ENCODE measurements at places on chromosomes 12 and 14.
A peak's percentile ranks its signal among the peaks of the same experiment; 100 is the strongest.

GRCh38 chr12:6833189-6833890, 5.1 kb downstream of the P3H3 start:
- no peaks in the 10 kb centered on the region for H3K36me3 ChIP-seq
- peaks cover 17% of the 10 kb centered on the region for H3K27me3 ChIP-seq
- DNase-seq, result no peak
- no peak overlapping the region for H3K4me3 ChIP-seq
- H3K4me1 ChIP-seq, result peaks cover 7% of the 10 kb centered on the region

DNA sequence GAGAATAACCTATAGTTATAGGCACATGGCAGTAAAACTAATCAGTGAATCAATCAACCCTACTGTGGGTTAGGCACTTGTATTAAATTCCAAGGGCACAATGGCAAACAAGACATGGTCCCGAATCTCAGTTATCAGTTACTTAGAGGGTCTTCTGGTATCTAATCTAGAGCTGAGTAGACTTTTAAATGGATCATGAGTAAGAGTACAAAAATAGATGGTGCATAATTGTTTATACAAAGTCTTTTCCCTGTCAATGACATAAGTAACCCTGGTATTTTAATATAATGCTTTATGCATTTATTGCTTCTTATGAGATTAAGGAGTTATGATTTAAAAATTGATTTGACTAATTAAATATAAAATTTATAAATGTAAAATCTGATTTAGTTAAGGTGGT, 23.0 kb upstream of the KCNJ8 start:
- no peaks in the 10 kb centered on the region for H3K4me1 ChIP-seq
- H3K36me3 ChIP-seq, result no peaks in the 10 kb centered on the region

GRCh38 chr14:55451398-55451797, 11.0 kb upstream of the TBPL2 start:
- H3K4me1 ChIP-seq, result no peaks in the 10 kb centered on the region
- no peak for DNase-seq
- H3K4me3 ChIP-seq, result no peak overlapping the region

- H3K4me1 ChIP-seq, result peaks cover 76% of the 10 kb centered on the region
- no peak overlapping the region for H3K27ac ChIP-seq
- no peak for DNase-seq
- H3K27me3 ChIP-seq, result peaks cover 5% of the 10 kb centered on the region
Measured at GRCh38 chr14:100402631-100403030, 79.5 kb downstream of the SLC25A47 start.

DNA sequence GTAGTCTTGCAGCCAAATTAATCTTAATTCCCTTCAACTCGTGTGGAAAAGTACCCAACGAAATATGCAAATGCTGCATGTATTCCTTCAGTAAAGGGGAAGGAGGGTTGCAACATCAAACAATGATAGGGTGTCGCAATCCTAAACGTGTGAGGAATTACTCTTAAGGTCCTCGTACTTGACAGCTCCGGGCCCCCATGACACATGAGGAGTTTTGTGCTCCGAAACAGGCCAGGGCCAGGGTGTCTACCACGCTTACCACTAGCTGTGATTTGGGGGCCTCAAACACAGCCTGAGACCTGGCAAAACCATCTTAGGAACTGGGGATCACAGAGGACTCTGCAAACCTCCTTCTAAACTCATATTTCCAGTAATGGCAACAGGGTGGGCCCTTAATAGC, 20.4 kb downstream of the FOS start:
- no peaks in the 10 kb centered on the region for H3K36me3 ChIP-seq
- no peak overlapping the region for H3K4me3 ChIP-seq
- peaks cover 25% of the 10 kb centered on the region for H3K4me1 ChIP-seq
- DNase-seq, result no peak
- H3K27me3 ChIP-seq, result peaks cover 3% of the 10 kb centered on the region

DNA sequence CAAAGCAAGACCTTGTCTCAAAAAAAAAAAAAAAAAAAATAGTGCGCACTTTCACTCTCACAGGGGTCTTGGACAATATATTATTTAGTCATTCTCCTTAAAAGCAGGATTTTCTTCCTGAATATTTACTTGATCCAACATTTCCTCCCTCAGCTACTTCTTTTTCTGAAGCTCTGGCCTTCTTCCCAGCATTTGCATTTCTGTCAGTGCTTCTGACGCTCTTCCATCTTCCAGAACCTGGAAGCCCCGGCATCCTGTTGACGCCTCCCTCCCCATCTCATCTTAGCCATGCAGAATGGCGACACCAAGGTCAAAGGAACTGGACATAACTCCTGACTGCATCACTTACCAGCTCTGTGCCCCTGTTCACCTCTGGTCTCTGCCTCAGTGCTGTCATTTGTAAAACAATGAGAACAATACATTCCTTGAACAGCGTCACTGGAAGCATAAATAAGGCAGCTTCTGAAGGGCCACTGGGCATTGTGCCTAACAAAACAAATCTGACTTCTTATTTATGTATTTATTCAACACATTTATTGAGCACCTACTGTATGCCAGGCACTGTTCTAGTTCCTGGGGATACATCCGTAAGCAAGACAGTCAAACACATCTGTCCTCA, 90.9 kb upstream of the MDM1 start:
- H3K27ac ChIP-seq, result peak overlapping the region; percentile 93
- no peak for DNase-seq
- H3K36me3 ChIP-seq, result peaks cover 32% of the 10 kb centered on the region
- H3K27me3 ChIP-seq, result peaks cover 8% of the 10 kb centered on the region
- peaks cover 58% of the 10 kb centered on the region for H3K4me1 ChIP-seq
- H3K4me3 ChIP-seq, result peak overlapping the region; percentile 64

DNA sequence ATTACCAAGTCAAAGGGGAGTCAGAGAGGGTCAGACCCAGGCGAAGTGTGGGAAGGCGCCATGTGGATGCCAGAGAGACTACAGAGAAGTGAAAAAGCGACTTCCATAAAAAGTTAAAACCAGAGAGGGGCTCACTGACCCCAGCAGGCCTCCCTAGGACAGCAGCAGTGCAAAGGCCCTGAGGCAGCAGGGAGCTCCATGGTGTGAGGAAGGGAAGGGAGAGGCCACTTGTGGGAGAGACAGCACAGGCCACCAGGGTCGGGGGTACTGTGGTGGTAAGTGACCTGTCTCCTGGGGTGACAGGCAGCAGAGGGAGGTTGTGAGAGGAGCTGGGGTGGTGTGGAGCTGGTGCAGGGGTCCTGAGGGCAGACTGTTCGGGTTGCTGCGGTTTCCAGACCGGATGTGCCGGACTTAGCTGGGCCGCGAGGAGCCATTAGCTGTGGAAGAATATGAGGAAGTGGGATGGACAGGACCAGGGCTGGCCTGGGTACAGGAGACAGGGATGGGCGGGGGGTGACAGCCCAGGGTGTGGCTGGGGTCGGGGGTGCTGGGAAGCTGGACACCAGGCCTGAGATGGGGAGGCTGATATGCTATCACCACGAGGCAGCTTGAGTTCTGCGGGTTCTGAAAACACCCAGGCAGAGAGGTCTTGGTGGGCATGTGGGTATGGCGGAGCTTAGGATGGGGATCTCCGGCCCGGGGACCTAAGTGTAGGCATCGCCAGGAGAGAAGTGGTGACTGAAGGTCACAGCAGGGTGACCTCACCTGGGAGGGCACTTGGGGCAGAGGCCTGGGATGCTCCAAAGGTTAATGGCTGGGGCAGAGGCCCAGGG, 22.7 kb downstream of the SETD1B start:
- peaks cover 16% of the 10 kb centered on the region for H3K36me3 ChIP-seq
- no peak overlapping the region for H3K4me3 ChIP-seq
- no peaks in the 10 kb centered on the region for H3K4me1 ChIP-seq
- peak overlapping the region; percentile 40 for H3K27ac ChIP-seq

DNA sequence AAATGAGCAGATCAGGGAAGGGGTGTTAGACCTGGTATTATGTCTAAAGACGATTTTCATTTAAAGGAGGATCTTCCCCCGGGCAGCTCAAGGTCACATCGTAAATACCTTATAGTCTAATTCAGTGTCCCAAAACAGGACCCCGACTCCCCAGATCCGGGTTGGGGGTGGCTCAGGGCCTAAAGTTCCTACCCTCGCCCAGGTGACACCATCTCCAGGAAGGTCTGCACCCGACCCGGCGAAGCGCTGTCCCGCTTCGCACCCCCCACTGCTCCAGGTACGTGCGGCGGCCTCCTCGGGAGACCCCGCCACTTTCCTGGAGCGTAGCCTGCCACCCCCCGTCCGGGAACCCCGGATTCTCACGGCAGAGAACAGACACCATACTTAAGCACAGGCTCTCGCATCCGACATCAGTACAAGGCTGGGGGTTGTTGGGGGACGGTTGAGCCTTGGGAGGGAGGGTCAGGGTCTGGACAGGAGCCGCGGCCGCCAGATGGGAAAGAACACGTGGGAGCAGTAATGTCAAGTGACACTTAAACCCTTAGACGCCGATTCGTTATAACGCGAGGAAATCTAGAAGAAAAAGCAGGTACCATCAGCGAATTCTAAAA, 556 bp downstream of the TIMM9 start:
- DNase-seq, result no peak
- H3K4me3 ChIP-seq, result peak overlapping the region; percentile 93
- peak overlapping the region; percentile 93 for H3K27ac ChIP-seq

DNA sequence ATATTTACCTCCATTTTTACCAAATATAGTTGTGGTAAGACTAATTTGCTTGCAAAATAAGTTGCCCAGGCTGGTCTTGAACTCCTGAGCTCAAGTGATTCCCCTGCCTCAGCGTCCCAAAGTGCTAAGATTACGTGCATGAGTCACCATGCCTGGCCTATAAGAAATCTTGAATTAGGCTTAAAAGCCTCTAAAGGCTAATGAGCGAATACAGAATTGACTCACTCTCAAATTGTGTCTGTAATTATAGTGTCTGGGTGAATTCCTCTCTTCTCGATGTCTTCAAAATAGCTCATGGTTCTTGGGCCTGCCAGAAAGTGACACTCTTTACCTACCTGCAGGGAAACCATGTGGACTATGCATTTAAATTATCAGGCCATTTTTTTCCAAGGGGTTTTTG, 403.5 kb downstream of the SLC16A7 start:
- H3K4me3 ChIP-seq, result no peak overlapping the region
- no peaks in the 10 kb centered on the region for H3K27me3 ChIP-seq
- H3K27ac ChIP-seq, result no peak overlapping the region
- H3K36me3 ChIP-seq, result no peaks in the 10 kb centered on the region

GRCh38 chr12:111398530-111398929, 7.2 kb upstream of the SH2B3 start:
- no peaks in the 10 kb centered on the region for H3K36me3 ChIP-seq
- H3K27me3 ChIP-seq, result peaks cover 11% of the 10 kb centered on the region
- no peak for DNase-seq
- H3K4me3 ChIP-seq, result no peak overlapping the region
- H3K4me1 ChIP-seq, result peaks cover 21% of the 10 kb centered on the region

DNA sequence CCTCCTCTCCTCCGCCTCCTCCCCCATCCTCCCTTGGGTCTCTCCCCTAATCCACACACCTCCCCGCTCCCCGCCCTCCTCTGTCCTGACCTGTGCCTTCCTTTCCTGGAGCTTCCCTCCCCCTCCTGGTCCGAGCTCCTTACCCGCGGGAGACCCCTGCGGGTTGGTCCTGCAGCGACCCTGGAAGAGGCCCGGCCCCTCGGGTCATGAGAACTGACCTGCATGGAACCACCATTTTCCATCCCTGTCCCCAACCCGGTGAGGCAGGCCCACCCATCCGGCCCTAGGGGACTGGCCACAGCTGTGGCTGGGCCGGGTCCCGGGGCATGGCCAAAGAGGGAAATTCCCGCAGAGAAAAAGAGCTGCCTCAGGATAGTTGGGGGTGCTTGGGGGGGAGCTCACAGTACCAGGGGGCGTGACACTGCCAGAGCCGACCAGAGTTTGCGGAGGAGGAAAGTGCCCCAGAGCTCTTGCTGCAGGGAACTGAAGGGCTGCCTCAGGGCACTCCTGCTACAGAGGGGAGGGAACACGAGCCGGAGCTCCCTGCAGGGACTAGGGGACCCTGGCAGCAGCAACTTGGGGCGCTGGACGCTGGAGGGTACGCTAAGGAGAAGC, 613 bp downstream of the ARHGEF40 start:
- peak overlapping the region; percentile 45 for H3K27ac ChIP-seq
- no peaks in the 10 kb centered on the region for H3K36me3 ChIP-seq
- peak overlapping the region; percentile 90 for H3K4me3 ChIP-seq

DNA sequence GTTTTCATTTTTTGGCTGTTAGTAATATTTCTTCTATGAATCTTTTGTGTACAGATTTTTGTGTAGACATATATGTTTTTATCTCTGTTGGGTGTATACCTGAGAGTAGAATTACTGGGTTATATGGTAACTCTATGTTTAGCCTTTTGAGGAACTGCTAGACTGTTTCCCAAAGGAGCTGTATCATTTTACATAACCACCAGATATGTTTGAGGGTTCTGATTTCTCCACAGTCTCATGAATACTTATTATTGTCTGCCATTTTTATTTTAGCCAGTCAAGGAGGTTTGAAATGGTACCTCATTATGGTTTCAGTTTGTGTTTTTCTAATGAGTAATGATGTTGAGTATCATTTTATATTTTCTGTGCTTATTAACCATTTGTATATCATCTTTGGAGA, 1.9 kb downstream of the PCNX4 start:
- DNase-seq, result no peak
- H3K36me3 ChIP-seq, result peaks cover 7% of the 10 kb centered on the region
- H3K4me1 ChIP-seq, result peaks cover 61% of the 10 kb centered on the region
- peak overlapping the region; percentile 96 for H3K27ac ChIP-seq
- H3K27me3 ChIP-seq, result peaks cover 18% of the 10 kb centered on the region

- H3K4me1 ChIP-seq, result no peaks in the 10 kb centered on the region
- no peak for DNase-seq
- H3K36me3 ChIP-seq, result no peaks in the 10 kb centered on the region
- no peak overlapping the region for H3K27ac ChIP-seq
- no peaks in the 10 kb centered on the region for H3K27me3 ChIP-seq
Measured at GRCh38 chr12:93989949-93990348, 158.4 kb upstream of the PLXNC1 start.

GRCh38 chr14:79947440-79948054, 263.8 kb downstream of the DIO2 start:
- H3K4me1 ChIP-seq, result no peaks in the 10 kb centered on the region
- H3K4me3 ChIP-seq, result no peak overlapping the region
- no peak overlapping the region for H3K27ac ChIP-seq
- no peaks in the 10 kb centered on the region for H3K36me3 ChIP-seq
